ENCODE measurements at places on chromosomes 3 and 15.

GRCh38 chr15:98823616-98824015, 175.3 kb downstream of the IGF1R start:
- DNase-seq, result no peak
- peaks cover 16% of the 10 kb centered on the region for H3K4me1 ChIP-seq
- H3K27ac ChIP-seq, result no peak overlapping the region
- H3K36me3 ChIP-seq, result no peaks in the 10 kb centered on the region
- H3K27me3 ChIP-seq, result no peaks in the 10 kb centered on the region

- no peaks in the 10 kb centered on the region for H3K4me1 ChIP-seq
- H3K4me3 ChIP-seq, result no peak overlapping the region
- no peaks in the 10 kb centered on the region for H3K36me3 ChIP-seq
- no peaks in the 10 kb centered on the region for H3K27me3 ChIP-seq
Measured at GRCh38 chr3:161957467-161957866, 460.9 kb downstream of the OTOL1 start.

- peaks cover 40% of the 10 kb centered on the region for H3K36me3 ChIP-seq
- H3K27me3 ChIP-seq, result no peaks in the 10 kb centered on the region
- no peak overlapping the region for H3K4me3 ChIP-seq
- no peaks in the 10 kb centered on the region for H3K4me1 ChIP-seq
Measured at GRCh38 chr3:45923755-45924154, 19.5 kb upstream of the CXCR6 start.

DNA sequence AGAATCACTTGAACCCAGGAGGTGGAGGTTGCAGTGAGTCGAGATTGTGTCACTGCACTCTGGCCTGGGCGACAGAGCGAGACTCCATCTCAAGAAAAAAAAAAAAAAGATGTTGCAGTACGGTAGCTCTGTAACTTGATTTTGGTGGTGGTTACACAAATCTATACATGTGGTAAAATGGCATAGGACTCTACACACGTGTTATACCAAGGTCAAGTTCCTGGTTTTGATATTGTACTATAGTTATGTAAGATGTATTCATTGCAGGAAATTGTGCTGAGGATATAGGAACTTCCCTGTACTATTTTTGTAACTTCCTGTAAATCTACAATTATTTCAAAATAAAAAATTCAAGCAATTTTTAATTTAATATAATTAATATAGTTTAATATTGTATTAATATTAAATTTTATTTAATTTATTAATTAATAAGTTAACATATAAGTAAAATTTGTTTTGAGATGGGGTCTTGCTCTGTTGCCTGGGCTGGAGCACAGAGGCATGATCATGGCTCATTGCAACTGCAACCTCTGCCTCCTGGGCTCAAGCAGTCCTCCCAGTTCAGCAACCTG, 9.9 kb downstream of the MYD88 start:
- no peaks in the 10 kb centered on the region for H3K27me3 ChIP-seq
- DNase-seq, result no peak
- H3K27ac ChIP-seq, result peak overlapping the region; percentile 31
- H3K36me3 ChIP-seq, result no peaks in the 10 kb centered on the region
- H3K4me3 ChIP-seq, result no peak overlapping the region

GRCh38 chr3:105826778-105827634, 41.8 kb downstream of the CBLB start:
- no peak overlapping the region for H3K27ac ChIP-seq
- peaks cover 21% of the 10 kb centered on the region for H3K4me1 ChIP-seq
- H3K36me3 ChIP-seq, result no peaks in the 10 kb centered on the region
- H3K4me3 ChIP-seq, result no peak overlapping the region
- H3K27me3 ChIP-seq, result no peaks in the 10 kb centered on the region

Data from body of pancreas (tissue), 4 donors.